ENCODE measurements at places on chromosomes 7 and 10. TPM values are rescaled to one million over a fixed set of nuclear protein-coding genes. Genes with fewer than 3 reads are reported as not detected.

- no peak for DNase-seq
These were observed 208.4 kb upstream of the ZMIZ1 start for GRCh38 chr10:78860260-78860914.

DNA sequence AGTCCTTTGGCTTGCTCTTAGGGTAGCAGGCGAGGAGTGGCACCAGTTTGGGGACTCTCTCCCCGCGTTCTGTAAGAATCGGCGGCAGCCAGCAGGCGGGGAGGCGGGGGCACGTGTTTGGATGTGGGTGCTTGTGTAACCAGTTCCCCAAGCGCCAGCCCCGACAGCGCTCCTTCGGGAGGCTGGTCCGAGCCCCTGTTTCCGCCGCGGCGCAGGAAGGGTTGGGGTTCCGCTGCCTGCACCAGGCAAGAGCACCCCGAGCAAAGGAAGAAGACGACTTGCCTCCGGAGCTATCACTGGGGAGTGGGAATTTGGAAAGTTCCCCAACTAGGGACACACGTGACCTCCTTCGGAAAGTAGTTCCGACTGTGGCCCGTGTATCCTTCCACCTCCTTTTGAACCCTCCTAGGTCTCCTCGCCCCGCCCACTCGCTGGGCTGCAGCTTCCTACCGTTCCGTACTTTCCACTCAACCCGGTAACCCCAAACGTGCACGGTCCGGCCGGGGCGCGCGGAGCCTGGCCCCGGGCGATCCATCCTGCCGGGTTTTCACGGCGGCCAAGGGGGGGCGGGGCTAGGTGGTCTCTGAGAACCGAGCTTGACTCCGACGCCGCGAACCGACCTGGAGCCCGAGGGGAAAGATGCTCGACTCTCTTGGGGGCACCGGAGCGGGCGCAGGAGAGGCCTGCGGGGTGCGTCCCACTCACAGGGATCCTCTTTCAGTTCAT lies 1.2 kb downstream of the KLLN start:
- DNase-seq: peak; percentile 91

GRCh38 chr10:84214612-84215235 lies 10.6 kb downstream of the LRIT2 start:
- DNase-seq: peak; percentile 38

PDGFA gene
- not detected for polyA plus RNA-seq

GRCh38 chr7:96624954-96625353 lies 84.7 kb downstream of the SEM1 start:
- DNase-seq: no peak

DNA sequence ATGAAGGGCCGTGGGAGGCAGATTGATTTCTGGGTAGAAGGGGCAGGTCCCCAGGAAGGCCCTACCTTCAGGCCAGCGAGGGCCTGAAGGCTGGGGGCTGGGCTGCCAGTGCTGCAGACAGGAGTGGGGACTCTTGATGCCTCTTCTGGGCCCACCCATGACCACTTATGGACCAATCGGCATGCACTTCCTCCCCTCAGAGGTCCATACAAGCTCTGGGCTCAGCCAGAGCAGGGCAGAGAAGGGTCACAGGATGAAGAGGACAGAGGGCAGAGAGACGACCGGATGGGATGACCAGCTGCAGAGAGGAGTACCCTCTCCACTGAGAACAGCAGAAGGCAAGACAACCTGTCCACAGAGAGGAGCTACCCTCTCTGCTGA lies 120.1 kb downstream of the DYNC2I1 start:
- no peak for DNase-seq

DNA sequence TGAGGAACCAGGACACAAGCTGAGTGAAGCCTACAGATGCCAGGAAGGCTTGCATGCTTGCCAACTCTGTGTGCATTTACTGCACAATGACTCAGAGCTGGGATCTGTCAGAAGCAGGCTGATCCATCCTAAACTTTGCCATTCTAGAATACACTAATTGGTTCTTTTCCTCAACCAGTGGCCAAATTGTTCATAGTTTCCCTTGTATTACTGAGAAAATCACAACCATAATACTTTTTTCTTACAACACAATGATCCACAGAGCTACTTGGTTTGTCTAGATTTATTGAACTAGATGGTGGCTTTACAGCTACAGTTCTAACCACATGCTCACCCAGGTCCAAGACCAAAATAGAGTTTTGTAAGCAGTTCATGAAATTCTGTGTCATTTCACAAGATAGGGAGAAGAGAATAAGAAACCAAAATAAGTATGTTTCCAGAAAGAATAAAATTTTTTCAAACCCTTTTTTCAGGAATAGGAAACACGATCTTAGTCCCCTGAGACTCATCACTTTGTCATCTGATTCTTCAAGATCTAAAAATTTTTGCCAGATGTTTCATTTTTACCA lies 21.0 kb upstream of the LRRC17 start:
- DNase-seq: no peak
